ENCODE measurements at places on chromosomes 4 and X.

DNA sequence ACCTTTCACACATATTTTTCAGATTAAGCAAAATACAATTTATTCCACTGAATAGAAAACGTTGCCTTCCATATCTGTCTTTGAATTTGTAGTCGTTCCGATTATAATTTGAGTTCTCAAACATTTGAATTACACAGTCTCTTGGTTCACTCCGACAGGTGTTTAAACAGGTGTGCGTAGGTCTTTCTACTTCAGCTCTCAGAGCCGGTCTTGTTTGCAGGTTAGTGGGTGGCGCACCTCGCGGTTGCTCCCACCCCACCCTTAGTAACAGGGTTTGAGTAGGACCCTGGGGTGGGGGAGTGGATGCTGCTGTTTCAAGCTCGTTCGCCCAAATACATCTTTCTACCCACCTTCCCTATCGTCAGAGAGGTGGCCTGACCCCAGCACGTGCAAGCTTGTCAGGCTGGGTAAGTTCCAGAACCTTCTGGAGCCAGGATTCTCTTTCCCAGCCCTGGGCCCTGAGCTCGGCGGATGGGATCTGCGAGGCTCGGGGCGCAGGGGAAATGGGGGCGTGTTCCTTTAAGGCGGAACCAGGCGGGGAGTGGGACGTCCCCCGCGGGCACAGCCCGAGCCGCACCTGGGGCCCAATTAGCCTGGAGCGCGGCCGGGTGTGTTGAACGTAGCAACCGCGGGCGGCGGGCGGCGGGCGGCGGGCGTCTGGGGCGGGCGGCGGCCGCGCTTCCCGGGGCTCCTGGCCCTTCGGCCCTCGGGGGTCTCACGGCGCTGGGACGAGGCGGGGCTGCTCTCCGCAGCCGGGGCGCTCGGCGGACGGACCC lies at the start of gene FAM149A:
TSS of gene FAM149A (plus strand) at position 591 of the 776 bp plus-strand sequence.
- DNase-seq, result no peak

DNA sequence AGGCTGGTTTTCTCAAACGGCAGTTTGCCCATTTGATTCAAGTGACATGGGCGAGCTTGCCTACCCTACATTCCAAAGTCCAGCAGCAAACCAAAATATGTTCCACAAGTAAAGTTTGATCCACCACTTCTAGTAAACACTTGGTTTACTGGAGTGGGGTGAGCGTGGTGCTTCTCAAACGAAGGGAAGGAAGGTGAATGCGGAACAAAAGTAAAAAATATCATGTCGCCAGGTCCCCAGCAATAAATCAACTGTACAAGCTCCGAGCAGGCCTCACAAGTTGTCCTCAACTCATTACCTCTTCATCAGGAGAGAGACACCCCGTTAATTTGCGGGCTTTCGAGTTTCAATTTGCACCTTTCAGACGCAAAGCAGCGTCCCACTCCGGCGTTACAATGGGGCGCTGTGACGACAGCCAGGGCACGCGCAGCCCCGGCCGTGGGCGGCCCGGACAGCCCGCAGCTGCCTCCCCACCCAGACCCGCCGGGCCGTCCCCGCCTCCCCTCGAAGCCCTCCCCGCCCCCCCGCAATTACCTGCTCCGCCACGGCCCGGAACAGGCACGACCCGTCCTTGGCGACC lies 1.0 kb downstream of the OTUD4 start:
- DNase-seq, result no peak

DNA sequence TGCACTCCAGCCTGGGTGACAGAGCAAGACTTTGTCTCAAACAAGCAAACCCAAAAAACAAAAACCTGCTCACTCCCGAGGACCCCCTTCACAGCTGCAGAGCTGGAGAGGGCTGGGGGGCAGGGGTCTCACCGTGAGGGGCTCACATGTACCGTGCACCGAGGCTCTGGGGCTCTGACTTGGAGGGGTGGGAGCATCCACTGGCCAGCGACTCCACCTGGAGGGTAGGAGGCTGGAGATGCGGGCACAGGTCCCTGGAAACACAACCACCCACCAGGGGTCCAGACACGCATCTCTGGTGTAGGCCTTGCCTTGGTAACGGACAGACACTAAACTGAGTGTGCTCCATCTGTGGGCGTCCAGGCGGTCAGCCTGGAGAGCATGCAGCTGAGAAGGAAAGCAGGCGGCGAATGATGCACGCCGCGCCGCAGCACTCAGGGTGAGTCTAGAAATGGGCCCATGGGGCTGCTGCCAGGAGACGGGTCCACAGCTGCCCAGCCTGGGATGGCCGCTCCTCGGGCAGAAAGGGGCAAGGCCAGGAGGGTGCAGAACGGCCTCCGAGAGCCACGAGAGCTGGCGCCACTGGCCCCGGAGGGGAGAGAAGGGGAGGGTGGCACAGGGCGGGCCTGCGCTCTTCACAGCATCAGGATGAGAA lies 26.1 kb downstream of the PPP2R3B start:
- no peak for DNase-seq

DNA sequence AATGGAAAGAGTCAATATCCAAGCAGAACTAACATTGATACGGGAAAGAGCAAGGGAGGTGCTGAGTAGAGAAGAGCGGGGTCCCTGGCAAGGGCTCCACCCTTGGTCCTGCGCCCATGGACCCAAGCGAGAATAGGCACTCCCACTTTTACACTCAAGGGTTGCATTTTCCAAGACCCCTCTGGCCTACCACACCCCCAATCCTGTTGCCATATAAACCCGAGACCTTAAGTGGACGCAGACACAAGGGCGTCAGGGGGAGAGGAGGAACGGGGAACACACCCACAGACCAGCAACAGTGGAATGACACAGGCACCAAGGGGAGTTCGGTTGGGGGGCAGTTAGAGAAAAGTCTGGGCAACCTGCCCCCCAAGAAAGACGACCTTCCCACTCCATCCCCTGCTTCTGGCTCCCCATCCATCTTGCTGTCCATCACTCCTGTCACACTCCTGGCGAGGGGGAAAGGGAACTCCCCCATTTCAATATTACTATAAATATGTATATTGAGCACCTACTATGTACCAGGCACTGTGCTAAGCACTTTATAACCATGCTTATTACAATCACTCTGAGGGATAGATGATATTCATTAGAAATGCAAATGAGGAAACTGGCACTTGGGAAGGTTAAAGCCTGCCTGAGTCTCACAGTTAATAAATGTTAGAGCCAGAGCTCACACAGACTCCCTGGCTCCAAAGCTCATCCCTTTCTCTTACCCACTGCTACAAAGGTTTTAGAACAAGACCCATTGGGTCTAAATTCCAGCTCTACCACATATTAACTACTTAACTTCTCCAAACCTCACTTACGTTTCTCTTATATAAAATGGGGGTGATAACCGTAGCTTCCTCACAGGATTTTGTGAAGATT lies 51.7 kb downstream of the SCD5 start:
- no peak for DNase-seq

DNA sequence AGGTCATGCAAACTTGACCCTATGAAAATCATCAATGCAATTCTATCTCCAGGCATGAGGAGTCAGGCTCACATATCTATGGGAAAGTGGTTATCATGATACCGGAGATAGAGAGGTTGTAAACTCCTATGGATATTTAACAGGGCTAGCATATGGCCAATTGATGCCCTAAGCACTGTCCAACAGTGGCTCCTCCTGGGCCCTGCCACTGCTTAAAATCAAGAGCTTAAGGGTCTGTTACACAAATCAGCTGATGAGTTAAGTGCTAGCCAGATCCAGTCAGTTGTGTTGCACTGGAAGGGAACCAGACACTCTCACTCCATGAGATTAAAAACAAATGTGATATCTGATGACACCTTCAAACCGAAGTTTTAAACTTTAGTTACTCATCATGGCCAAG lies 337.6 kb downstream of the STIM2 start:
- DNase-seq, result no peak
